Cerebellar nuclear complex (tissue), 1 donor: ENCODE measurements at places on chromosomes 12 and 14.

- DNase-seq = no peak
Measured at GRCh38 chr12:27330846-27331245, 1.8 kb upstream of the BMAL2 start.

DNA sequence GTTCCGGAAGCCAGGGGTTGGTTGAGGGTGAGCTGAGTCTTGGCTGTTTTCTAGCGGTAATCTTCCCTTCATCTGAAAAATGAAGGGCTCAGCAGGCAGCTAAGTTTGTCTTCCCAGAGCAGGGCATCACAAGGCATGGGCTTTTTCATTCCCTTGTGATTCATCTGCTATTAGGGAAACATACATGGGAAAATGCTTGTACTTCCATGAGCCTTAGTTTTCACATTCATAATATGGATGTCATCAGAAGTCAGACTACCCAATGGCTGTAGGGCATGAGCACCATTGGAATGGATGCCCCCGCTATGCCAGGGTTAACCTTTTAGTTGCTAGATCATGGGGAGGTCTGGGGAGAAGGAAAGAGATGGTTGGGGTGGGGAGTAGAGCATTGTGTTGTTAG, 18.7 kb downstream of the HELB start:
- DNase-seq = no peak

GRCh38 chr12:72025524-72025923, 86.9 kb downstream of the TPH2 start:
- no peak for DNase-seq

GRCh38 chr14:100429537-100429936, 106.4 kb downstream of the SLC25A47 start:
- DNase-seq = no peak

DNA sequence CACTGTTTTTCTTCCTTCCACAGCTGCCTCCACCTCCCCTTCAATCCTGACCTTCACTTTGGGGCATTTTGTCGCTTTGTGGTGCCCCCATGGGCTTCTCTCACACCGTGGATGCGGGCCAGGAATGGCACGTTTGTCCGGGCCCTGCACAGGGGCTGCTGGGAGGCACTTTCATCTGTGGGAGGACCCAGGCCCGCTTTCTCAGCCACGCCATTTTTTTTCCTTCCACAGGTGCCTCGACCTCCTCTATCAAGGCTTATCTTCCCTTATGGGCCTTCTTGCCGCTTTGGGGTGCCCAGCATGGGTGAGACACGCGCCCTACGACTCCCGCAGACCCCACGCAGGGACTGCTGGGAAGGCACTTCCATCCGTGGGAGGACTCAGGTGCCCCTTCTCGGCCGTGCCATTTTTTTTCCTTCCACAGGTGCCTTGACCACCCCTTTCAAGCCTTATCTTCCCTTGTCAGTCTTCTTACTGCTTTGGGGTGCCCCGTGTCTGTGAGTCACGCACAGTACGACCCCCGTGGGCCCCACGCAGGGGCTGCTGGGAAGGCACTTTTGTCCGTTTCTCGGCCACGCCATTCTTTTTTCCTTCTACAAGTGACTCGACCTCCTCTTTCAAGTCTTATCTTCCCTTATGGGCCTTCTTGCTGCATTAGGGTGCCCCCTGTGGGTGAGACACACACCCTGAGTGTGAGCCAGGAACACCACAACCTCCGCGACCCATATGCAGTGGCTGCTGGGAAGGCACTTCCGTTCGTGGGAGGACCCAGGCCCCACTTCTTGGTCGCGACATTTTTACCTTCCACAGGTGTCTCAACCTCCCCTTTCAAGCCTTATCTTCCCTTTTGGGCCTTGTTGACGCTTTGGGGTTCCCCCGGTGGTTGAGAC, 270.7 kb downstream of the ALG10 start:
- no peak for DNase-seq

DNA sequence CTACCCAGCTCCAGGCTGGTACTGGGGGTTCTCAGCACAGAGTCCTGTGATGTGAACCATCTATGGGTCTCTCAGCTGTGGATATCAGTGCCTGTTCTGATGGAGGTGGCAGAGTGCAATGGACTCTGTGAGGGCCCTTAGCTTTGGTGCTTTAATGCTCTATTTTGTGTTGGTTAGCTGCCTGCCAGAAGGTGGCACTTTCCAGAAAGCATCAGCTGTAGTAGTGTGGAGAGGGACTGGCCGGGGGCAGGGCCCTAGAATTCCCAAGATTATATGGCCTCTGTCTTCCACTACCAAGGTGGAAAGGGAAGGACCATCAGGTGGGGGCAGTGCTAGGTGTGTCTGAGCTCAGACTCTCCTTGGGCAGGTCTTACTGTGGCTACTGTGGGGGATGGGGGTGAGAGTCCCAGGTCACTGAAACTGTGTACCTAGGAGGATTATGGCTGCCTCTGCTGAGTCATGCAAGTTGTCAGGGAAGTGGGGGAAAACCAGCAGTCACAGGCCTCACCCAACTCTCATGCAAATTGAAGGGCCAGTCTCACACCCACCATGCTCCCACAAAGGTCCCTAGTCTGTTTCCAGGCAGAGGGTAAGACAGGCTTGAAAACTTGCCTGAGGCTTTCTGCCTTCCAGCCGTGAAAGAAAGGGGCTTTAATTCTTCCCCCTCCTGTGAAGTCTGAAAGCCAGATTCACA, 878.1 kb downstream of the C12orf50 start:
- no peak for DNase-seq

DNA sequence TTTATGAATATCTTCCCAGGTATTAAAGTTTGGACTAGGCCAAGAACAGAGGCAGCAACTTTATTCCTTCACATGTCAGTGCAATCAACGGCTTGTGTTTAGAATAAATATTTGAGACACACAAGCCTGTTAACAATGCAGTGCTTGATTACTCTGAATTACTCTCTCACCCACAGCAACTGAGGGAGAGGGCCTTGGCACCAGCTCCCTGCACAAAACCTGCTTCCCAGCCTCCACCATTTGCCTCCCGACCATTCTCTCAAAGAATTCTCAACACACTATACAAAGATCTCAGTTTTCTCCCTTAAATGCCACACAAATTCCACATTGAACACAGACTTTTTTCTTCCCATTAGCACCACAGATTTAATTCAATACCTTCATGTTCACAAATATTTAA, 77.0 kb downstream of the STON2 start:
- no peak for DNase-seq

DNA sequence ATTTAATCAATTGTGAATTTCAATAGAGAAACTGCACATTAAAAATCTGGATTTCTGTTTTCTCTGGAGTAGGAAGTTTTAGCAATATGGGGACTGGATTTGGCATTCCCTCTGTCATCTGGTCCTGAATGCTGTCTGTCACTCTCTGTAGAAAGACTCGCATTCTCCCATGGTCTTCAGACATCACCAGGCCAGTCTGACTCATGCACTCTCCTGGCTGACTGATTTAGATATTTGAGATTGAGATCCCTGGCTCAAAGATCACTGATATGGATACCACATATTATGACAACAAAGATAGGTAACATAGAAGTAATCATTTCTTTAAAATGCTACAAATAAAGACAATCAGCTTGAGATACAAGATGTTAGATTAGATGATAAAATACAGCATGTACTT, 524.5 kb downstream of the GALC start:
- no peak for DNase-seq

DNA sequence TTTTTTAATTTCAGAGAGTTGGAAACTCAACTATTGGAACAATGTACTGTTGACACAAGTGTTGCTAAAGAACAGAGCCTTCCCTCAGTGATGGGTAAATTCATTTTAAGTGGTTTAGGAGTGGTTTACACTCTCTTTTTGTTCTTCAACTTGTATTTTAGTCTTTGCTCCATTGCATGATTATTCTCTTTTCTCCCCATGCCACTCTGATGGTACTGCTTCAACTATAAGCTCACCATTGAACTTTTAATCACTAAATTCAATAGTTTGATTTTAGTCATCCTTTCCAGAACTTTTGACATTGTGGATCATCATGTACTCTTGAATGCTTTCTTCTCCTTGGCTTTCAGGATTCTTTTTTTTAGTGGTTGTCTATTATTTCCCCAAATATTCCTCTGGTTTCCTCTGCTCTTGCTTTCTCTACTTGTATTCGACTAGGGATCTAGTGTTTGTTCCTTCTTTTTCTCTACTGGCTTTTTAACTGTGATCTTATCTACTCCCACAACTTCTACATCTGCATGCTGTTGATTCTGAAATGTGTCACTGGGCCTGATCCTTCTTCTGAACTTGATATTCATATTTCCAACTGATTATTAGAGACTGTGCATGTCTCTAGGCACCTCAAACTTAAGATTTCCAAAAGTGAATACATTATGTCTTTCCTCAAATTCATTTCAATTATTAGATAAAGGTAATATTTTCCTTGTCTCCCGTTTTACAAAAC, 15.4 kb downstream of the ACTR10 start:
- no peak for DNase-seq

GRCh38 chr12:121751749-121752351, 39.3 kb downstream of the TMEM120B start:
- no peak for DNase-seq

DNA sequence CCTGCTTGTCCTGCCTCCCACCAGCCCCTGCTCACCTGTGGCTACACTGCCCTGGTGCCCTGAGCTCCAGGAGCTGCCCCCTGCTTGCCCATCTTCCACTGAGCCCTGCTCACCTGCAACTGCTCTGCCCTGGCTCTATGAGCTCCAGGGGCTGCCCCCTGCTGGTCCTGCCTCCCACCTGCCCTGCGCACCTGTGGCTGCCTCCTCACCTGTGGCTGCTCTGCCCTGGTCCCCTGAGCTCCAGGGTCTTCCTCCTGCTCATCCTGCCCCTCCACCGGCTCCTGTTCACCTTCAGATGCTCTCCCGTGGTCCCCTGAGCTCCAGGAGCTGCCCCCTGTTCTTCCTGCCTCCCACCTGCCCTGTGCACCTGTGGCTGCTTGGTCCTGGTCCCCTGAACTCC, 247.6 kb downstream of the TMEM121 start:
- no peak for DNase-seq

DNA sequence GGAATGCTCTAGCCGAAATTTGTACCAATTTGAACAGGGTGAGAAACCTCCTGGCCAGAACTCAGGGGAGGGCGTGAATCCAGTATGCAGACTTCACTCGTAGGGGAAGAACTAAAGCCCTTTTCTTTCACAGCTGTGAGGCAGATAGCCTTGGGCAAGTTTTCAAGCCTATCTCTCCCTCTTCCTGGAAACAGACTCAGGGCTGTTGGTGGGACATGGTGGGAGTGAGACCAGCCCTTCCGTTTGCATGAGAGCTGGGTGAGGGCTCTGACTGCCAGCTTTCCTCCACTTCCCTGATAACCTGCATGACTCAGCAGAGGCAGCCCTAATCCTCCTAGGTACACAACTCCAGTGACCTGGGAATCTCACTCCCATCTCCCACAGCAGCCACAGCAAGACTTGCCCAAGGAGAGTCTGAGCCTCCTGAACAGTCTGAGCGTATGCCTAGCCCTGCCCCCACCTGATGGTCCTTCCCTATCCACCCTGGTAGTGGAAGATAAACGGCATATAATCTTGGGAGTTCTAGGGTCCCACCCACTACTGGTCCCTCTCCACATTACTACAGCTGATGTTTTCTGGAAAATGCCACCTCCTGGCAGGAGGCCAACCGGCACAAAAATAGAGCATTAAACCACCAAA, 170.1 kb upstream of the AMIGO2 start:
- DNase-seq = no peak

DNA sequence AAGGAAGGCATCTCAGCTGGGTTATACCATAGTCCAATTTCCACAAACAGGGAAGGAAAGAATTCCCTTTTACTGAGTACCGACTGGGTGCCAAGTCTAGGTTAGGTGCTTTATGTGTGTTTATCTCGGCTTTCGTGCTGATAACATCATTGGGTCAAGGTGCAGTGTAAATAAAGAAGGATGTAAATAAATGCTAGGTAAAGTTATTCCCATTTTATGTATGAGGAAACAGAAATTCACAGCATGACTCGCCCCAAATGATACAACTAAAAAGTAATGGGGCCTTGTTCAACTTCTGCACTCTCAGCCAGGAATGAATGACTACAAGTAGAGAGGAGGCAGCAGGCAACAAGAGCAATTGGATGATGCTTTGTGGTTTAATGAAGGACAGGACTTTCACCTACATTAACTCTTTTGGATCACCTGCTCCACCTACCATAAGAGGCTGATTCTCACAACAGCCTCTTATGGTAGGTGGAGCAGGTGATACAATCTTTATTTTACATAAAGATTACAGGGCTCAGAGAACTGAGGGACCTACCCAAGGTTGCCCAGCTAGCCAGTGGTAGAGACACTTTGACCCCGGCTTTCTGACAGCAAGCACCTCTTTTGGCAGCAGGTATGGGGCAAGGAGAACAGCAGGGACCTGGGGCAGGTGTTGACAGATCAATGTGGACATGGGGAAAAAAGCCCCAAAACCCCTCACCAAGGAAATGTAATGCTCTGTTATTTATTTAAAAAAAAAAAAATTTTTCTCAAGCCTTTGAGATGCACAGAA, 213.4 kb upstream of the NUDT4 start:
- no peak for DNase-seq

- DNase-seq = peak; percentile 11
Measured at GRCh38 chr12:14408208-14408607, 42.7 kb downstream of the ATF7IP start.

DNA sequence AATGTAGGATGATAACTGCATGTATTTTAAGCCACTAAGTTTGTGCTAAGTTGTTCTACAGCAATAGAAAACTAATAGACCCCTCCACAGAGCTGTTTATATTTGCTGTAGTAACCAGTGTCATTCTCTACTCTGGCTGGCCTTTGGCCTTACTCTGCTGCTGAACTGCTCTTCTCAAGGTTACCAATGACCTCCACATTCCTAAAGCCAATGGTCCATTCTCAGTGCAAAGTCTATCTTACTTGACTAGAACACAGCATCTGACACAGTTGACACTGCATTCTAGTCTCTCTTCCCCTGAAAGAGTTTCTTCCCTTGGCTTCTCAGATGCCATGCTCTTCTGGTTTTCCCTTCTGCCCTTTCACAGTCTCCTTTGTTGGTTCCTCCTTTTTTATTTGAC, 154.8 kb upstream of the CRY1 start:
- no peak for DNase-seq

DNA sequence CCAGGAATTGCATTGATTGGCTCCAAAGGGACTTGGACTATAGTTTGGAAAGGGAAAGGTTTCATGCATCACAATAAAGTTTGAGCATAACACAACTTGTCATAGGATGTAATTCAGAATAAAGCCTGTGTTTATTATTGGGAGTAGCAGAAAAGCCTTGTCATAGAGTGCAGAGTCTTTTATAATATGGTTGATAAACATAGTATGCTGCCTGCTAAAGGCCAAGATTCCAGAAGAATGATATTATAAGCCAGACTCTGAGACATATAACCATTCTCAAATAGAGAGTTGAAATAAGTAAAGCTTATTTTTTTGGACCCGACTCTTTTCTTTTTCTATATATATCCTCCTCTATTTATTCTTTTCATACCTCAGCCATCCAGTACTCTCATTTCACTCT, 207.3 kb downstream of the LRIG3 start:
- DNase-seq = no peak

- DNase-seq = no peak
Measured at GRCh38 chr12:107486140-107486892, 199.3 kb upstream of the PWP1 start.
